ENCODE measurements at places on chromosomes 2 and 18. TPM values are rescaled to one million over a fixed set of nuclear protein-coding genes. Genes with fewer than 3 reads are reported as not detected.

The CKAP2L gene
- total RNA-seq = 6.4 TPM

The TUBB8B gene
- total RNA-seq = 0.27 TPM

The CRYBA2 gene
- total RNA-seq = 5.5 TPM

The DYSF gene
- 7.5 TPM for total RNA-seq

DNA sequence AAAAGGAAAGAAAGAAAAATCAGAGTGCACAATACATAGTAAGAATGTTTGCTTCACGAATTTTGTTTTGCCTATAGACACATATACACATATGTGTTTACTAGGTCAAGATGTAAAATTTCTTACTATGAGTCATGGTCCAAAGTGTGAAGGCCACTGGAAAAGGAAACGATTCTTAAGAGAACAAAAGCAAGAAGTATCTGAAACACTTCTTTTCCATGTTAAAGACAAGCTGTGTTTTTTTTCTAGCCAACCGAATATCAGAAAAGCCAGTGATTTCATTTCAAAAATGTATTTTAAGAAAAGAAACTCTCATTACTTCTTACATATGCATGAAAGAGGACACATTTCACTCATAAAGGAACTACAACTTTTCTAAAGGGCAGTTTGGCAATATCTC is 24.9 kb downstream of the PECR start:
- no peaks in the 10 kb centered on the region for H3K4me1 ChIP-seq
- no peak overlapping the region for H3K4me3 ChIP-seq
- no peak for DNase-seq
- H3K27me3 ChIP-seq = no peaks in the 10 kb centered on the region

- DNase-seq = no peak
- no peaks in the 10 kb centered on the region for H3K27me3 ChIP-seq
- H3K27ac ChIP-seq = no peak overlapping the region
Observed at GRCh38 chr18:23853448-23854195, 160.9 kb upstream of the TTC39C start.

- H3K27me3 ChIP-seq = no peaks in the 10 kb centered on the region
- H3K27ac ChIP-seq = peak overlapping the region; percentile 65
- no peaks in the 10 kb centered on the region for H3K36me3 ChIP-seq
- H3K4me1 ChIP-seq = no peaks in the 10 kb centered on the region
- no peak overlapping the region for H3K4me3 ChIP-seq
Observed at GRCh38 chr2:237315170-237315828, 98.7 kb downstream of the COL6A3 start.

DNA sequence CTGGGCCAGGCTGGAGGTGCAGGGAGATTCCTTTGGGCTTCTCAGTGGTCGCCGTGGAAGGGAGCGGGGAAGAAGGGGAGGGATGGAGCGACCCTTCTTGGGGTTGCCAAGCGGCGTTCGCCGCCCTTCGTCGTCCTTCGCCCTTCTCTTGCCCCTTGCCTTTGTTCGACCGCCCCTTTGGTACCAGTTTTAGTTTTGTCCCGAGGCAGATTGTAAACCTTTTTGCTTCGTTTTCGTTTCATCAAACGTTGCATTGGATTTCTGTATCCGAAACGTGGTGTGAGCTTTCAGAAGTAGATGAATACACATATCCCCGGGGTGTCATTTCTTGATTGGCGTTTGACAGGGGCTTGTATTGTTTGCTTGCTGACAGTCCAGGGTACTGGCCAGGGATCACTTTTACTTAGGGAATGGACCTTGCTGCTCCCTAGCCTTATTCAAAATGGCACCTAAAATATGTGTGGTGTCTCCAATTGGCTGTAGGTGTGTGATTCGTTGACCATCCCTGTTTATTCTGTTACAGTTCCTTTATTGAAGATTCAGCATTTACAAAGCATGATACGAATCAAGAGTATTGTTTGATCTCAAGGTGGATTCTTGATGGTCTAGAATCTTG is 788 bp downstream of the USP14 start:
- no peaks in the 10 kb centered on the region for H3K27me3 ChIP-seq
- H3K27ac ChIP-seq = peak overlapping the region; percentile 73
- peaks cover 4% of the 10 kb centered on the region for H3K4me1 ChIP-seq
- H3K36me3 ChIP-seq = no peaks in the 10 kb centered on the region
- H3K4me3 ChIP-seq = peak overlapping the region; percentile 81
- no peak for DNase-seq

- H3K36me3 ChIP-seq = no peaks in the 10 kb centered on the region
- no peaks in the 10 kb centered on the region for H3K4me1 ChIP-seq
- no peak for DNase-seq
- no peaks in the 10 kb centered on the region for H3K27me3 ChIP-seq
- H3K27ac ChIP-seq = no peak overlapping the region
- no peak overlapping the region for H3K4me3 ChIP-seq
Observed at GRCh38 chr2:122194546-122194945, 439.1 kb downstream of the TSN start.

Measured in colonic mucosa (tissue), 4 donors.